Activated CD4-positive, alpha-beta T cell treated with anti-CD3 and anti-CD28 coated beads, Interleukin-2, amount 50 U/mL, for 24 hours (primary cell): ENCODE measurements at places on chromosomes 4 and X.

GRCh38 chr4:125041372-125041930, 273.3 kb upstream of the FAT4 start:
- DNase-seq, result no peak

- no peak for DNase-seq
Measured at GRCh38 chrX:38106991-38107655, 100.8 kb downstream of the SYTL5 start.

DNA sequence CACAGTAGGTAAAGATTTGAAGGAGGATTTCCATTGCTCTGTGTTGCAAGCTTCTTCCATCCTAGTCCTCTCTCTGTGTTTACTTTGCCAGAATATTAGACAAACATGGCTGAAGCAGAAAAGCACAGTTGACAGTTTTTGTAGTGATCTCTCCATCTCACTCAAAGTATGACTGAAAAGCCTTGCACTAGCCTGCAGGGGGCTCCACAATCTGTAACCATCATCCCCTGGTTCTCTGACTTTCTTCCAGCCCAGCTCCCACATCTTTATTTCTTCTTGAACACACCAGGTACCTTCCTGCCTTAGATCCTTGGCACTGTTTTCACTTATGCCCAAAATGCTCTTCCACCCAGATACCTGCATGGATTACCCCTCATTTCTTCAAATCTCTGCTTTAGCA, 34.1 kb upstream of the HHIP start:
- no peak for DNase-seq

DNA sequence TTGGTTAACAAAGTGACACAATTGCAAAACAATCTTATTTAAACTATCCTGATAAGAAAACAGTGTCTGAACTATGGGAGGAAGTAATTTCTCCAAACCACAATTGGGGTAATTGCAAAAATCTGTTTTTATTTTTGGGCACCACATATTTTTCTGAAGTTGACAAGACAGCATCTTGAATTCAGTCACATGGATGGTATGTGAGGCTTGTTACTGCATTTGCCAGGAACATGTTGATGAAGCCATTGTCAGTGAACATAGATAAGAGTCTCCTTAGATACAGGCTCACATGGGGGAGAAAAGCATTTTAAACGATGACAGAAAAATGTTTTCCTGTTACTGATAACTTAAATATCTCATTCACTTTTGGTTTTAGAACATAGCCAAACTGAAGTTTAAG, 5.5 kb upstream of the USP53 start:
- no peak for DNase-seq

DNA sequence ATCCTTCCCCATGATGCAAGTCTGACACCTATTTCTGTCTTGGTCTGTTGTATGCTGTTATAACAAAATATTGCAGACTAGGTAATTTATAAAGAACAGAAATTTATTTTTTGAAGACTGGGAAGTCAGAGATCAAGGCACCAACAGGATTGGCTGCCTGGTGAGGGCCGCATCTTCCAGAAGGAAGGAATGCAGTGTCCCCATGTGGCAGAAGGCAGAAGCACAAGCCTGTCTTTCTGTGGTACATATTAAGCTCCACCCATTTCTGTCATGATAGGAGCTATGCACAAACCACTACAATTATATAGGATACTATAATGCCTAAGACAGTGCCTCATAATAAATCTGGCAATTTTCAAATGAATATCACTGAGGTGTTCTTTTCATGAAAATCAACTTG, 502.3 kb upstream of the DIAPH2 start:
- no peak for DNase-seq

- no peak for DNase-seq
Measured at GRCh38 chr4:79266136-79266535, 59.7 kb downstream of the NAA11 start.

DNA sequence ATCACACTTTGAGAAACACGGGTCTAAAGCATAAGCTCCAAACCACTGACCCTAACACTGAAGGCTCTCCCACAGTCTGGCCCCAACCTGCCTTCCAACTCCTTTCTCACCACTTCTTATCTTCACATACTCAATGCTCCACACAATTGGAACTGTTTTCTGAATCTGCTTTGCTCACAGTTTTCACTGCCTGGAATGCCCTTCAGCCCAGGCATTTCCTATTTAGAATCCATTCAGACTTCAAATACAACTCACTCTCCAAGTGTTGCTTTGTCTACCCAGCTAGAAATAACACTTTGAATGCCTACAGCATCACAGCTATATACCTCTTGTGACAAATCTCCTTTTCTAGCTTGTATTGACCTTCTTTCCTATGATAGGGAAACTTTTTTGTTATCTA, 10.2 kb downstream of the OTUD4 start:
- DNase-seq, result no peak

DNA sequence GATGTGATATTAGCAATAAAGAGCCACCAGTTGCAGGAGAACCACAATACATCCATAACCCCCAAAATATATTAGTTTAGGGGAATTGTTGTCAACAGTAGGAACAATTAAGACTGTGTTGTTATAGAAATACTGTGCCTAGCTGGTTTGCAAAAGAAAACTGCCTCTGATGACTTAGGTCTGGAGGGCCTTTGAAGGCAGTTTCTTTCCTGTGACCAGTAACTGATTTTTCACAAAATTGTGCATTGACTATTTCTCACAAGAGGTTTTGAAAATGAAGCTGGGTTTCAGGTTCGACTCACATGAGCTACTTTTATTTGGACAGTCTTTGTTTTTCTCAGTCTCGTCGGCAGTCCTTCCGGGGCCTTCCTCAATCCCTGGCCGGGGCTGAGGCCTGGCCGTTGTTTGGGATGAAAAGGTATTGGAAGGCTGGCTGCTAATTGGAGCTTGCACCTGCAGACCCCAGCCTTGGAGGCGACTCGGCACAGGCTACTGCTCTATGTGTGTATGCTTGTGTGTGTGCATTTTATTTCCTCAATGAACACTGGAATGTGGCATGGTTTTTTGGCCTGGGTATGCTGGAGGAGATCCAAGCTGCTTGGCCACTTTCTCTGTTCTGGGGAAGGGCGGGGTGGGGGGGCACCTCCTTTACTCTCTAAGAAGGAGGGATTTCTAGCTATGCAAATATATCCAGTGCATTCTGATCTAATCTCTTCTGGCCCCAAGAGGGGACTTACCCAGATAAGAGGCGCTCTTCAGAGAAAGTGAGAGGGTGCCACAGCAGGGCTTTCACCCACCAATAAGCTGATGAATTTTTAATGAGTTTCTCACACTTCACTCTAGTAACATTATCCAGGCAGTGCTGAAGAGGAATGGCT, 49.5 kb upstream of the LNX1 start:
- DNase-seq, result no peak
